ENCODE measurements at places on chromosomes 2 and 18. TPM values are rescaled to one million over a fixed set of nuclear protein-coding genes. Genes with fewer than 3 reads are reported as not detected.

The LOXL3 gene
- 0.10 TPM for total RNA-seq

The KIF1A gene
- 0.60 TPM for total RNA-seq

The SULT1C2 gene
- total RNA-seq: not detected

The RGPD6 gene
- 13.3 TPM for total RNA-seq

The BCL2 gene
- 156 TPM for total RNA-seq

The ABCB11 gene
- not detected for total RNA-seq

The EML4 gene
- total RNA-seq: 135 TPM

The KATNAL2 gene
- 0.60 TPM for total RNA-seq

All from activated naive CD4-positive, alpha-beta T cell treated with anti-CD3 and anti-CD28 coated beads, Interleukin-2, amount 10 ng/mL, durations not matched to agents 5 hours and 36 hours (primary cell).